ENCODE measurements at places on chromosomes 3 and 15. TPM values are rescaled to one million over a fixed set of nuclear protein-coding genes. Genes with fewer than 3 reads are reported as not detected.

DNA sequence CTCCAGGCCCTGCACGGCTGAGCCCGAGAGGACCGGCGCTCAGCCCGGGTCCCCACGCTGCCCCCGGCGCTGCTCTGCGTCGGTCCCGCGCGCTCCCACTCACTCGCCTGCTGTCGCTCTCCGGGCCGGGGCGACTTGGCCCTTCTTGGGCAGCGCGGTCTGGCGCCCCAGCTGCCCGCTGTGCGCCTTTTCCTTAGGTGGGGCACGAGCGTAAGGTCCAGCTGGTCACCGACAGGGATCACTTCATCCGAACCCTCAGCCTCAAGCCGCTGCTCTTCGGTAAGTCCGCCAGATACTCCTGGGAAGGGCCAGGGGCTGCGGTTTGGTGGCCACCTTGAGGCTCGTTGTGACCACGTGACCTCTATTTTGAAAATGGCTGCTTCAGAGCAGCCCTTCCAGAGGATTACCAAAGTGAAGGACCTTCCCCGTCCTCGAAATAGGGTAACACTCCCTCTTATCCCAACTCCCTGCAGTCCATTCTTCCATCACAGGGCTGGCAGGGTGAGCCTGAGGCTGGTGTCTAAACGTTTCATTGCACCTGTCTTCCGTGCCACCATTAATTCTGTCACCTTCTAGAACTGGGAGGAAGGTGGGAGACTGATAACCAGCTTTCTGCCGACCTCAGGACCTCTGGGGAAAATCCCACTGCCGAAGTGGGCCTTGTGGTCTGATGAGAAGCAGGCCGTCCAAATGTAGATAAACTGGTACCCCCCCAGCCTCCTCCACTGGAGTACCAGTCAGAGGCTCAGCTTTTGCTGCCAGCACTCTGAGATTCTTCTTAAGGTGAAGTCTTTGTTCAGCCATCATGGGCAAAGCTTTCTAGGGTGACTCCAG, 812 bp downstream of the P4HTM start:
- no peaks in the 10 kb centered on the region for H3K27me3 ChIP-seq
- H3K36me3 ChIP-seq = no peaks in the 10 kb centered on the region
- peak overlapping the region; percentile 98 for H3K27ac ChIP-seq
- no peak for DNase-seq
- peaks cover 38% of the 10 kb centered on the region for H3K4me1 ChIP-seq
- peak overlapping the region; percentile 91 for H3K4me3 ChIP-seq

DNA sequence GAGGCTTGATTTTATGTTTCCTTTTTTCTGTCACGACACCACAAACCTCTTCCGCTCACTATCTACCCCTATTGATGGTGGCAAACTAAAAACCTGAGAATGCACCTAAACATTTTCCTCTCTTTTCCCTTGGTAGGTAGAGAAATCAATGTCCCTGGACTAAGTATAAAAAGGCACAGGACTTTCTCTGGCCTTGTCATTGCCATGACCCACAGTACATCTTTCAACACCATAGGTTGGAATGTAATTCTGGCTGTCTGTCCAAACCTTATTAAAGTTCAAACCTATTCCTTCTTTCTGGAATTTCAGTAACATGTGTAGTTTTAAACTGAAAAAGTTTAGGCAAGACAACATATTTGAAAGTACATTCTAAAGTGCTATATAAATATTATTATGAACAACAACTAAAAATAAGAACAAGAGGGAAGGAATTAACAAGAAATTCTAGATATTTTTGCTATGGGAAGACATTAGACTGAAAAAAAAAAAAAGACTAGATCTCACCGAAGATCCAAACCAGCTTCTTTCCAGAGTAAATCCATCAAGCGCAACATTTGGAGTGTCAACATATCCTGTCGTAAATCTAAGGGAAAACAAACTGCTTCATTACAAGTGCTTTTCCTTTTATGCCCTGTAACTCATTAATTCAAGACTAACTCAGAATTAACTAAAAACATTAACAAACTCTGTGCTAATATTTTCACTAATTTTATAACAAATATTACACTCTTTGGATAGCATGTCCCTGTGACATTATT, 73.1 kb downstream of the FAIM start:
- no peaks in the 10 kb centered on the region for H3K27me3 ChIP-seq
- no peak overlapping the region for H3K4me3 ChIP-seq
- no peaks in the 10 kb centered on the region for H3K36me3 ChIP-seq
- H3K4me1 ChIP-seq = no peaks in the 10 kb centered on the region

GRCh38 chr15:64824929-64825430, 467 bp downstream of the PIF1 start:
- H3K36me3 ChIP-seq = no peaks in the 10 kb centered on the region
- no peaks in the 10 kb centered on the region for H3K27me3 ChIP-seq
- H3K27ac ChIP-seq = no peak overlapping the region
- no peak for DNase-seq

GRCh38 chr3:38458796-38459498, 5.3 kb downstream of the ACVR2B start:
- H3K4me3 ChIP-seq = no peak overlapping the region
- peak overlapping the region; percentile 31 for H3K27ac ChIP-seq
- peaks cover 23% of the 10 kb centered on the region for H3K4me1 ChIP-seq
- no peak for DNase-seq

DNA sequence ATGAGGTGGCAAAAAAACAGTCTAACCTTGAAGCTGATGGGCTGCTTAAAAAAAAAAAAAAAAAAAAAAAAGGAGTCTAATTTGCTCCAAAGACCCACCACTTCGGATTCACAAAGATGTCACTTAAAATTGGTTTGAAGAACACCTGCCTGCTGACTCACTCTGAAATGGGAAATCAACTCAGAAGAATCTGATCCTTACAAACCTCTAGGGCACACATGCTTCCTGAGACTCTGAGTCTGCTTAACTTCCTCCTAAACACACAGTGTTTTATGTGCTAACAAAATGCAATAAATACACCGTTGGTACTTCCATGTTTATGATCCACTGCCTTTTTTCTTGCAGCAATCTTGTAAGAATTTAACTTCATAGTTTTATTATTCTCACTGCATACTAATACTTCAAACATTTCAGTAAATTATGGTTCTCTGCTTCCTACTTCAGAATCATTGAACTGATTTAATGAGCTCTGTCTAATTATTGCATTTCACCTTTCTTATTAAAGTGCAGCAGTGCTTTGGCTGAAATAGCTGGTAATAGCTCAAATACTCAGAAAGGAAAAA, 73.0 kb upstream of the FRMD4B start:
- no peaks in the 10 kb centered on the region for H3K27me3 ChIP-seq
- DNase-seq = no peak
- H3K27ac ChIP-seq = no peak overlapping the region

GRCh38 chr3:43540624-43541023, 81.2 kb downstream of the ANO10 start:
- H3K27ac ChIP-seq = no peak overlapping the region
- no peaks in the 10 kb centered on the region for H3K27me3 ChIP-seq
- DNase-seq = no peak
- H3K36me3 ChIP-seq = no peaks in the 10 kb centered on the region
- H3K4me3 ChIP-seq = no peak overlapping the region

DNA sequence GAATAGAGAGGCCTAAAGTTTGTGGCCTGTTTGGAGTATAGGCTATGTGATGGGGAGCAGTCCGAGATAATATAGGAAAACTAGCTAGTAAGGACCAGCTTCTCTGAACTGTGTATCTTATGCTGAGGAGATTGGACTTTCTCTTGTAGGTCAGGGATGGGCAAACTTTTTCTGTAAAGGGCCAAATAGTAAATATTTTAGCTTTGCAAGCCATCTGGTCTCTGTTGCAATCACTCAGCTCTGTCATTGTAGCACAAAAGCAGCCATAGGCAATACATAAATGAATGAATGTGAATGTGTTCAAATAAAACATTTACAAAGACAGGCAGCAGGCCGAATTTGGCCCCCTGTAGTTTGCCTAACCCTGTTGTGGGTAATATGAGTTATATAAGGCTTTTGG, 24.5 kb downstream of the TMOD3 start:
- H3K27me3 ChIP-seq = no peaks in the 10 kb centered on the region
- no peak overlapping the region for H3K4me3 ChIP-seq
- no peak overlapping the region for H3K27ac ChIP-seq
- H3K4me1 ChIP-seq = no peaks in the 10 kb centered on the region

The KBTBD8 gene
- total RNA-seq = 4.8 TPM

The DLEC1 gene
- total RNA-seq = 96.0 TPM
